ENCODE measurements at places on chromosomes 1 and 21.

DNA sequence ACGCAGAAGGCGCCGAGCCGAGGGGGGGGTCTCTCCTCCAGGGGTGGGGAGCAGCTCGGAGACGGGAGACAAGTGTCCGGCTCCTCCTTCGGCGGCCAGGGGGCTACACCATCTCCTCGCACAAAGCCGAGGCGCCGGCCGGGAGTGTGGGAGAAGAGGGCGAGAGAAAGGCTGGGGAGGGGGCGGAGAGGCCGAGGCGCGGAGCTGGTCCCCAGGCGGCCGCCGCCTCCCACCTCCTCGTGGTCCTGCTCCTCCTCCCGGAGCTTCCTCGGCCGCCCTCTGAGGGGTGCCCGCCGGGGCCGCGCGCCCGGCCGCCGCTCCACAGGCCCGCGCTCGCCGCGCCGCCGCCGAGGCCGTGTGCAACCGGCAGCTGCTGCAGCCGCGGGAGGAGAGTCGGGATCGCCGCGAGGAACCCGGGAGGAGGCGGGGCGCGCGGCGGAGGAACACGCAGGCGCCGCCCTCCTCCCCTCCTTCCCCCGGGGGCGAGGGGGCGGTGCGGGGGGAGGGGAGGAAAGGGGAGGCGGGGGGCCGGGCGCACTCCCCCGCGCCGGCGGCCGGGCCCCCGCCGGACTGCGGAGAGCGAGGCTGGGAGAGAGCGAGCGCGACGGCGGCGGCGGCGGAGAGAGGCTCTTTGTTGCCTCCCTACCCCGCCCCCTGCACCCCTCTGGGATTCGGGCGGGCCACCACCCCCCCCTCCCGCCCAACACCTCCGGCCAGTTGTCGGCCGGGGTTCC is at the start of gene ENAH:
TSS of gene ENAH (minus strand) at position 395 of the 734 bp plus-strand sequence. CDS start 433 bp downstream, outside the sequence.
- DNase-seq = peak; percentile 88

GRCh38 chr1:2310332-2311183 is 80.8 kb downstream of the MORN1 start:
- no peak for DNase-seq

DNA sequence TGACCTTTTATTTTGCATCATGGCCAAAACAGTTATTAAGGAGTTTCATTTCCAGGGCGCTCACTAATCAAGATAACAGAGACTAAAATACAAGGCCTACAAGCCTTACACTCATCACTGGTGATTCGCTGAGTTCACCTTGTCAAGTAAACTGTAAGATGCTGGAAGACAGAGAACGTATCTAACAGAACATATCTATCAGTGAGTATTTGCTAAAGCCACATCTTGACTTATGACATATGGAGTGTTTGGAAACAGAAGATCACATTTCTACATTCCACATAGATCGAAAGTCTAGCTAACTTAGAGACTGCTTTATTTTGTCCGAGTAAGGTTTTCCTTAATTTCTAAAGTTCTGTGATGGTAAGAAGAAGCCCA is 506.5 kb downstream of the SMYD3 start:
- no peak for DNase-seq

GRCh38 chr1:197913495-197914276 is 3.5 kb upstream of the LHX9 start:
- no peak for DNase-seq

- DNase-seq = no peak
Measured at GRCh38 chr1:174815036-174815435, 184.7 kb upstream of the CACYBP start.

- DNase-seq = no peak
Measured at GRCh38 chr1:207495801-207496792, at the start of gene CR1. TSS of gene CR1 (plus strand) at chr1:207496157. CDS start at chr1:207496268, 111 bp downstream.

- DNase-seq = no peak
Measured at GRCh38 chr1:85576642-85577418, 3.7 kb upstream of the CCN1 start.

GRCh38 chr1:214404571-214405213 is 123.7 kb downstream of the SMYD2 start:
- DNase-seq = no peak
